RPMI7951 (cell line): ENCODE measurements at places on chromosomes 13 and 19.
A peak's percentile ranks its signal among the peaks of the same experiment; 100 is the strongest.

DNA sequence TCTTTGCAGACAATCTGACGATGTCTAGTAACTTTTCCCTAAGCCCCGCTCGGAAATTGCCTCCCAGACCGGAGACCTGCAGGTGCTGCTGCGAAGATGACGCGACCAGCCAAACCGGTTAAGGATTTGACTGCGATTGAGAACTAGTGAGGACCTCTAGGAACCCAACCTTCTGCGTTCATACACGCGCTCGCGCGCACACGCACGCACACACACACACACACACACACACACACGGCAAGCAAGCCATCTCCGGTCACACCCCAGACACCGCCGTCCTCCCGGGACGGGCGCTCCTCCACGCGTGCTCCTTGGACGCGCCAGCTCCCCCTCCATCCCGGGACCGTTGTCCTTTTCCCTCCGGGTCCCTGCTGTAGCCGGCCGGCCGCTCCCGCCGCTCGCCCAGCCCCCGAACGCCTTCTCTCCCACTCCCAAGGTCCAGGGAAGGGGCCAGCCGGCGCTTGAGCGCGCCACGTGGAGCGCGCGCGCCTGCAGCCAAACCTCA lies 1.2 kb downstream of the TBC1D4 start:
- DNase-seq, result peak; percentile 67

DNA sequence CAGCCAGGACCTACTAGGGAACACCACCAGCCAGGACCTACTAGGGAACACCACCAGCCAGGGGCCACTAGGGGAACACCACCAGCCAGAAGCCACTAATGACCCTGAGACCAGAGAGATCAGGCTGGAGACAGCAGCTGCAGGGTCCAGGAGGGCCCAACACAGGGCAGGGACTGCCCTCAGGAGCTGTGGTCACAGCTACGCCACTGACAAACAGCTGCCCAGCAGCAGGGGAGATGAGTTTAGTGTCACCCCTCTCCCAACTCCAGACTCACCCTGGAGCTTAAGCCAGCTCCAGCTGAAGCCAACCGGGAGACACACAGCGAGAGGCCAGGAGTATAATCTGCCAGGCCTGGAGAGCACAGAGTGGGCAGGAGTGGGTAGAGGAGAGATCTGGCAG lies 25.7 kb downstream of the TUBGCP3 start:
- no peak for DNase-seq

DNA sequence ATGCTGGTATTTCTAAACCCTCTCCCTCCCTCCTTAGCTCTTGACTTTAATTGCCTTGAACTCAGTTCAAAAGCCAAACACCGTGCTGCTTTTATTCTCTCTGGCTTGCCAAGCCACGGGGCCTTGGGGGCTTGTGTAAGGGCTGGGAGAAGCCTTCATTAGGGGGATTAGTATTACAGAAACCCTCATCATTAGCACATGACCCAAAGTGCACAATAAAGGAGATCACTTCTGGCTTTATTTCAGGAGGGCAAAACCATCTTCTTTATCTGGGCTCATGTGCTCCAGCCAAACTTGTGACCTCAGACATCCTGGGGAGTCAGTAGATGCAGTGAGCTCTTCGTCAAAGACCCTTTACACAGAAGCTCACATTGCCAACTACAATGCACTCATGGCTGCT lies at the start of gene DCT:
TSS of gene DCT (minus strand) at position 67 of the 400 bp plus-strand sequence. CDS start 427 bp downstream, outside the sequence.
- DNase-seq, result no peak

DNA sequence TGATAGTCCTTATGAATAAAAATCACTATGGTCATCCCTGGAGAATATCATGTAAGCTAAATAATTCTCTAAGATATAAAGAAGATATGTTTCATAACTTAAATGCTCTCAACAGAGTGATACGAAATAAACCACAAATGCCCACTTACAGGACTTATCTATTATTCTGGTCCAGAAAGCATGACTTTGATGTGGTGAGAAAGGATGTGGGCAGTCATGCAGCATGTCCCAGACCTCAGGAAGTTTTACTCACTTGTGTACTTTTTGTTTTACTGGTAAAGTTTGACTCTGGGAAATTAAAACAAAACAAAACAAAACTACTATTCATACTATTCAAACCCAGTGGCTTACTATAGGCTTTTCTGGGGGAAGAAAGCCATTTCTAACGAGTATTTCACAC lies 483.2 kb upstream of the SLITRK6 start:
- DNase-seq, result peak; percentile 10

- DNase-seq, result peak; percentile 45
These were observed 134.7 kb downstream of the KCNRG start for GRCh38 chr13:50149932-50150331.
